ENCODE measurements at places on chromosomes 5 and 9.

DNA sequence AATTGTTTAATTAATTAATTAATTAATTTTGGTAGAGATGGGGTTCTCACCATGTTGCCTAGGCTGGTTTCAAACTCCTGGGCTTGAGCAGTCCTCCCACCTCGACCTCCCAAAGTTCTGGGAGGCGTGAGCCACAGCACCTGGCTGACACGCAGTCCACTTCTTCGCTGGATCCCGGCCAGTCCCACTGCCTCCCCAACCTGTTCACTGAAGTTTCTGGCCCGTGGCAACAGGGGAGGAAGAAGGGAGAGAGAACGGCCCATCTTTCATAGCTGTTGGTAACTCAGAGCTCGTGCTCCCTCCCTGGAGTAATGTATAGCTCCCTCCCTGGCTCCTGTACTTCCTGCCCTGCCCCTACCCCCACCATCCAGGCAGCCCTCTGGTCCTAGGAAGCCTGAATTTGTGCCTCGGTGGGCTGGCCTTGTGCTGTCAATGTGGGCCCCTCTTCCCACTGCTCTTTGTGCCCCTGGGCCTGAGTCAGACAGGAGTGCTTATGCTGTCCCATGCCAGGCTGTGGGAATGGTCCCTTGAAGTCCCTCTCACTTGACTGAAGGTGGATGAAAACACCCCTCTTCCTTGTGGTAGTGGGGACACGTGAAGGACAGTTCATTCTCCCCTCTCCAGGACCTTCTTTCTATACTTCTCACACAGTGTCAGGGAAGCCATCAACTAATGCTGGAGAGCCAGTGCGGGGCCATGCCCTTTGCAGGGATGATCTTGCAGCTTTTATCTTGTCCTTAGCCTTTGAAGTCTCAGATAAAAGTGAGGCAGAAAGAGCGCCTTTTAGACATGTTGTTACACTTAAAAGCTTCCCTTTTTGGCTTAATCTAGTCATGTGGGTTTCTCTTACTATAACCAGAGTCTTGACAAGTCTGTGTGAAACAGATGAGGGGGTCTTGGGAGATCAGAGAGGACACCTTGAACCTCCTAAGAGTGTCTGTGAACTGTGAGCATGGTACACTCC is 38.1 kb downstream of the ANGPTL2 start:
- DNase-seq: no peak

GRCh38 chr5:175842951-175843793 is 28.2 kb upstream of the CPLX2 start:
- DNase-seq: no peak

GRCh38 chr9:112248722-112249121 is 73.6 kb upstream of the SUSD1 start:
- no peak for DNase-seq

DNA sequence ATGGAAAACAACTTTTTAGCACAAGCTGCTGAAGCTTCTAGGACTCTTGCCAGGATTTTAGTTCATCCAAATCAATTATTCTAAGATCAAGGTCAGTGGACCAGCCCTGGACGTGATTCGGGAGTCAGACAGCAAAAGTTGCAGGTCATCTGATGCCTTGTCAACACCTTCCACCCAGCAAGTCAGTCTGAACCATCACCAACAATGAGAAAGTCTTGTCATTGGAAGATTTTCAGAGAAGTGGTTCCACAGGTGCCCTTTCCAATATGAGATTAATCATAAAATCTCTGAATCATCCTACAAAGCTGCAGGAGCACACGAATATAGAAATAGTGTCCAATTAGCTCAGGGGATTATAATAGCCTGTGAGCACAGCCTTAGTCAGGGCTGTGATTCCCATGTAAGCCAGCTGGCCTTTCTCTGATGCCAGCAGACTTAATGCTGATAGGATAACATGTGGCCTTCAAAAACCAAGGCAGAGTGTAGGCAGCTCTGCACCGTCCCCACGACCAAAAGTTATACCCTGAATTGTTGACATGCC is 445.0 kb upstream of the TRPC7 start:
- DNase-seq: no peak

DNA sequence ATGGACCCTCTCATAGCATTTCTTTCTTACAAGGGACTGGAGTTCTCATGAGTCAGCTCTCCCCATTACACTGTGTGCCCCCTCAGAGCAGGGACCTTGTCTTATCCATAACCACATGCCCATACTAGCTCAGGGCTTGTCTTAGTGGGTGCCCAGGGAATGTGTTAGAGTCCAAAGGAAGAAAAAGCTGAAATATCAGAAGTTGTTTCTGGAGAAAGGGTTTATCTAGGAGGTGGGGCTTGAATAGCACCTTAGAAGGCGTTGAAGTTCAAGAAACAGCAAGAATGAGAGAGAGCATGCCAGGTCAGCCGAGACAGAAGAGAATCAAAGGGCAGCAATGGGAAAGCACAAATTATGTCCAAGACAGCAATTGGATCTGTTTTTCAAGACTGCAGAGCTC is 109.4 kb downstream of the TTLL11 start:
- no peak for DNase-seq

DNA sequence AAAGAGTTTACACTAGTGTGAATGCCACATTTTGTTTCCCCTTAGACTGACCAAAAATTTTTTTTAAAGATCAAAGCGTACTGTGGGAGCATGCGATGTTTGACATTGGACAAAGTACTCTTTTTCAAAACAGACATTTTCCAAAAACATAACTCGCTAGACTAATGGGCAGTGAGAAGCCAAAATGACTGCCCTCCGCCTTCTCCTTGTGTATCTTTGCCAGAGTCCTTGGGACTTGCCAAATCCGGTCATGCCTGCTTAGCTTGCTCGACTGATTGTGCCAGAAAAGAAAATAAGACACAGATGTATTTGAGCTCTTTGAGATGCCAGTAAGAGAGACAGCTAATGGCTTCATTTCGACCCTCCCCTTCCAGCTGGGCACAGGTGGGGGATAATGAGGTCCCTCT is 157.5 kb downstream of the MAPKAP1 start:
- no peak for DNase-seq

- DNase-seq: no peak
These were observed 74.9 kb downstream of the GCNT4 start for GRCh38 chr5:74977471-74977870.

DNA sequence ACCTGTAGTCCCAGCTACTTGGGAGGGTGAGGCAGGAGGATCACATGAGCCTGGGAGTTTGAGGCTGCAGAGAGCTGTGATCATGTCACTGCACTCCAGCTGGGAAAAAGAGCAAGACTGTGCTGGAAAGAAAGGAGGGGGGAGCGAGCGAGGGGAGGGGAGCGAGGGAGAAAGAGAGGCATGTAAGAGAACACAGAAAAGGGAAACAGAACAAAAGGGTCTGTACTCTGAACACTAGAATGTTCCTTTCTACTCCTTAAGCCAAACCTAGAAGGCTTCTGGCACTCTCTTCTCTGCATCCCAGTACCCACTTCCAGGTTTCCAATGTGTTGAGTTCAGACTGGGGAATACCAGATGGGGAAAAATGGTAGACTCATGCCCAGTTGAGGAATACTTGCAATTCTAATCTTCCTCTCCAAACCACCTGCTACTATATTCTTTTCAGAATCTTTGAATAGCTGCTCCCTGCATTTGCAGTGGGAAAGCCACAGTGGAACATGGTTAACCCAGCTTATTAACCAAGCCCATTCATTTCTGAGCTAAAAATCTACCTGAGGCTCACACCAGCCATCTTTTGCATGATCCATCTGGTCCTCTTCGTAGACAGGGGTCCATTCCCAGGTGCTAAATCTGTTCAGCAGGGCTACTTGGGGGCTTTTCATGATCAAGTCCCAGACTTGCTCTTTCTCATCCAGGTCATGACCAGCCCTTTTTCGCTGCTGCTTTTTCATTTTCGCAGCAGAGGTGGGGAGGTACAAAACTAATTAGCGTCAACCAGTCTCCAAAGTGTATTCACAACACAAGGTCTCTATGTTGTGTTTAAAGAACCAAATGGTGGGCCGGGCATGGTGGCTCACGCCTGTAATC is 34.9 kb downstream of the SEMA4D start:
- no peak for DNase-seq

GRCh38 chr5:10328323-10328722 is 20.6 kb upstream of the CMBL start:
- DNase-seq: no peak

DNA sequence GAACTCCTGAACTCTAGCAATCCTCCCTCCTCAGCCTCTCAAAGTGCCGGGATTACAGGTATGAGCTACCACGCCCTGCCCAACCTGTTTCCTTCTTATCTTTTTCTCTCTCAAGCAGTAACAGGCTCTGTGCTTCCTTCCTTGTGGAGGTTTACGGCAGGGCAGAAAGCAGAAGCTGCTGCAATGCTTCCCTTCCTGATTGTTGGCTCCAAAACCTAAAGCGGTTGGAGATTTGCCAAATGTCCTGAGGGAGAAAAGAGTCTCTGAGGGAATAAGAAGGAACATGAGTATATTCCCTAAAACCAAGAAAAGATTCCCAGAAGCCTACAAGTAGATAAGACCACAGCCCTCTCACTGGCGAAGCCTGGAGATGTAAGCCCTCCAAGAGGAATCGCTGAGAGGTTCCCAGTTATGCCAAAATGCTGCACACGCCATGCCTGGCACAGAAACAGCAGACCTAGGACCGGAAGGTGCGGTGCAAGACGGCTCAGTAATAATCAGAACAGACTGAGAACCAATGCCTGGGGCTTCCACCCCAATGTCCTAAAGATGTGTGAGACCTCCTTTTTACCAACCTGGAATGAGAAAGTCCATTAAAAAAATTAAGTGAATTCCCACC is 73.2 kb downstream of the APTX start:
- no peak for DNase-seq

DNA sequence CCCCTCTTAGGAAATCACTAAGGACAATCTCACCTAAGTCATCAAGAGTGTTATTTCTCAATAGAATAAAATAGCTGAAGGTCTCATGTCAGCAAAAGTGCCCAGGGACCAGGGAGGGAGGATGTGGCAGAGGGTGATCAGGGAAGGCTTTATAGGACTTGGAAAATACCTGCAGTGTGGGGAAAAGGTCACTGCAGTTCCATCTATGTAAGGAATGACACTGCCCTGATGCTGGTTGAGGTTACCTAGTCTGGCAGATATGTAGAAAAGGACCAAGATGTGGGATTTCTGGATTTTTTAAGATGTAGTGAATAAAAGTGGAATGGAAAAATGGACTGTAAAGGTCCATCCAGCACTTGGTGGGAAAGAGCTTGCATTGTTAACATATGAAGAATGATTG is 18.3 kb downstream of the PRDM9 start:
- no peak for DNase-seq

DNA sequence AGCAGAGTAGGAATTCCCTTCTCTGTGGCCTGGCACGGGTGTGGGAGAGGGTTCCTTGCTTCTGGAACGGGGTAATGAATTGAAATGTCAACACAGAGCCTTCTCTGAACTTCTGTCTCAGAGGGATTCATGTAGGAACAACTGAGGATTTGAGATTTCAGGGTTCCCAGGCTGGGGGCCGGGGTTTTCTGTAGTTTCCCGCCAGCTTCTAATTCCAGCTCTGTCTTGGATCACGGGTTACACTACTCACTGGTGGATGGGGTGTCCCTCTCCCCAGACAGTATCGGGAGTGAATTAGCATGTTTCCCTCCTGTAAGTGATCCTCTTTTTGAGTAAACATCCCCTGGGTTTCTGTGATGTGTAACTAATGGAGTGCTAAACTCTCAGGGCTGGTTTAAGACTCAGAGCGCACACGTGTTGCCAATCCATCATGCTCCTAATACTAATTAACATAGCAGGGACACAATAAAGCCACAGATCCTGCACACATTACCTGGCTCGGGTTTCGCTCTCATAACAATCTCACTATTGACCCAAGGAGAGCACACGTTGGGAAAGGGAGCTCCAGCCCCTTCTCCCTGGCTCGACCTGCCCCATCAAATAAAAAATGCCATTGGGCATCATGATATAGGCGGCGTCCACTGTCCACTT is 18.1 kb upstream of the DMRT2 start:
- DNase-seq: no peak

DNA sequence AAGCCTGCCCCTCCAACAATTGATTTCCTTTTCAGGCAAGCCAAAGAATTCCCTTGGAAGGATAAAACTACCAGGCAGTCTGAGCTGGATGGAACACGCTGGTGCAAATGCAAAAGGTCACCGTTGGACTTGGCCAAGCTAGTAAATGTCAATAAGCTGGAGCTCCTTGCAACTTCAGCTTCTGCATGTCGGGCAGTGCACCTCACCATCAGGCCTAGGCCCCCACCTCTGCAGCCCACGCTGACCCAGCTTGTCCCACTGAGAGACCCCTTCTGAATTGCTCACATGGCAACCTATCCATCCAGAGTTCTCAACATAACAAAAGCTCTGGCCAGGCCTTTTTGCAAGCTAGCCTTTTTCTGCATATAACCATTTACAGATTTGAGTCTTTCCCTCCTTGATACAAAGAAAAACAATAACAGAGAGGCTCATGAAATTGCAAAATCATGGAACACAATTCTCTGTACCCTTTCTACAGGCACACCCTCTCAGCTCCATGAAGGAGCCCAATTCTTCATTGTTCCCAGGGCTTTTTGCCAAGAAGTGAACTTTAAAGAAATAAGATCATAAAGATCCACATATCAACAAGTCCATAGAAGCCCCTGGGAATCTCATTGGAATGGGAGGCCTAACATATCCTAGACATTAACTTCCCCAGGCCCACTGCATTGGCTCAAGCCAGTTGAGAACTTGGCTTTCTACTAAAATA is 123.9 kb upstream of the SLIT3 start:
- no peak for DNase-seq

- DNase-seq: no peak
These were observed 12.5 kb upstream of the LHFPL2 start for GRCh38 chr5:78661044-78661443.

DNA sequence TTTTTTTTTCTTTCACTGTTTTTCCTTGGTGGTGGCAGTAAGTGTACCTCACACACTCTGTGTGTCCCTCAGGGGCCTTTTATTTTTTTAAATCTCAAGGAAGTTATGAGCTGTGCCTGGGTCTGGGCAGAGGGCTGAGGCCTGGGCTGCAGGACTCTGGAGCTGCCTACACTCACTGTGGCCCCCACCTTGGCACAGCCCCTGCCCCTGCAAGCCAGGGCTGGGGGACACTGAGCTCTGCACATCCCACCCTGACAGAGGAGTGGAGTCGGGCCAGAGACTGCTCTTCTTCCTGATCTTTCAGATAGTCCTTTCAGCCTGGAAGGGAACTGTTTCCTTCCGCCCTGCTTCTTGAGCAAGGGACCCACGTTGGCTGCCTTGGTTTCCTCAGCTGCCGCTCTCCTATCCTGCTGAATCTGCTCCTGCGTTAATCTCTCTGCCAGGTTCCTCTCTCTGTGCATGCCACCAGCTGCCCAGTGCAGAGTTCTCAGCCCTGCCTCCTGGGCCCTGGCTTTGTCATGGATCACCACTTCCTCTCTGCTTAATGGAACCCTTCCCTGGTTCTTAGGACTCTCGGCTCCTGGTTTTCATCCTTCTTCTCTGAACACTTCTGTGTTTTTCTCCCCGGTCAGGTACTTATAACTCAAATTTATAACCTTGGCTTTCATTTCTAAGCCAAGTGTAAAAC is 502.3 kb downstream of the DIRAS2 start:
- no peak for DNase-seq

- DNase-seq: no peak
These were observed 31.9 kb upstream of the GABRP start for GRCh38 chr5:170751631-170752030.

GRCh38 chr9:126806336-126806735 is 1.5 kb downstream of the ZBTB43 start:
- DNase-seq: no peak
